Right forelimb (tissue), 1 donor: ENCODE measurements at places on chromosomes 4 and X.
A peak's percentile ranks its signal among the peaks of the same experiment; 100 is the strongest.

DNA sequence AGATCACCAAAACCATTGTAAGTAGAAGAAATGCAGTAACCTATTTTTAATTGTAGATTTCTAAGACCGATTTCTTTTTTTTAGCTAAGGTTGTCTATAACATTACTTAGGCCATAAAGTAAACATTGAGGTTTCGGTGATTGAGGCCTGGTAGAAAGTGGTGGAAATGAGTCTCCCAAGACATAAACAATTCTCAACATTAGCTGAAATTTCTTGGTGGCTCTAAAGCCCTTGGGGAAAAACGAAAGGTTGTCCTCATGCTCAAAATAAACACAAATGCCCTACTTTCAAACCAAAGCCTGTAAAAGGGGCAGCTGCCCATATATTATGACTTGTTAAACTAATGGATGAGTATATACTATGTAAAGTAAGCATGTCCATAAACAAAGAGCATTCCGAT lies 98.8 kb downstream of the SCFD2 start:
- no peak for DNase-seq

GRCh38 chr4:20675786-20676185 lies 24.5 kb upstream of the PACRGL start:
- no peak for DNase-seq

GRCh38 chrX:104742355-104742754 lies 176.4 kb downstream of the IL1RAPL2 start:
- no peak for DNase-seq

DNA sequence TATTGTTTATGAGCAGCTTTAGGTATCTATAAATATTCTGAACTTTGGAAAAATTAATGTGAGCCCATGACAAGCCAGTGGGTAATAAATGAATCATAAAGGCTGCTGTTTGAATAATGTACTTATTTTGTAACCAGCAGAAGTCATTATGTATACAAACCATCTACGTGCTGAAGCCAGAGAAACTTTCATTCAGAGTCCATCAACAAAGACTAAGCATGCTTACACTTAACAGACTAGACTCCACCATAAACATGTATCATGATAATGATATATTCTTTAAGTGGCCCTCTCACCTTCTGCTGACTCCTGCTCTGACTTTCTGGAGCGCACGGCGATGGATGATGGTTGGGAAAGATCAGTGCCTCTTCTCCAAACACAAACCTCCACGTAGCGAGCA lies 72.0 kb downstream of the SMARCA5 start:
- DNase-seq = no peak

DNA sequence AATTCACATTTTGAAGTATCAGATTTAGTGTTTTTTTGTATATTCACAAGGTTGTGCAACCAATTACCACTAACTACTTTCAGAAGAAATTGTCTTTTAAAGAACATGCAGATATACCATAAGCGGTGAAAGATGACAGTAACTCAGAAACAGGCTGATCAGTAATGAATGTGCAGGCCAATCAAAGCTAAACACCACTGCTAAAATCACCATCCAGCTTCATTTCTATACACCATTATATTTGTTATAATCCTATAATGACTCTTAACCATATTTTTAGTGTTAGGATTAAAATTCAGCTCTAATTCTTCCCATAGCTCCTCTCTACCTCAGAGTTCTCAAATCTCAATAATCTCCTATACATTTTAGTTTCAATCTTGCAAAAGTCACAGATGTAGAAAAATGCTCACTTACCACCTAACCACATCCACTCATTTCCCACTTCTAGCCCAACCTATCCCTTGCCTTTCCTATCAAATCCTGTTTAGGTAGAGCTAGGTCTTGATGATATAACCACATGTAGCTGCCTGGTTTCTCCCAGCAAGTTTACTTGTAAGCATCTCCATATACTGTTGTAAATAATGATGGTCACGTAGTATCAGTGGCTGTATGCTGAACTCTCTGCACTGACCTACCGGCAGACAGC lies 16.6 kb downstream of the COQ2 start:
- DNase-seq = no peak

DNA sequence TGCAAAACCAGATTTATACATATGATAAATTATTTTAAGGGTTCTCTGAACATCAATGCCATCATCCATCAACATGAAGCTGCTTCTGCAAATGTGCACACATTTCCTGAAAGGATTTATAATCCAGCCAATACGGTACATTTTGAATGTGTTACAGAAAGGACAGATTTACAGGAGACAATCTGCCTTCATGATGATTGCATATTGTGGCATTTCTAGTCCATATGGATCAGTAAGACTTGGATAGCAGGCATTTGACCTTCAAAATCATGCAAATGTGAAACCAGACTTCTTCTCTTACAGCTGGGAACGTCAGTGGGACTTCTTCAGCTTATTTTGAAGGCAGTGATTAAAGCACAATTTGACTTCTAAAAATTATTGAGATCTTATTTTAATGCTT lies 217.3 kb upstream of the GK2 start:
- no peak for DNase-seq

GRCh38 chr4:41325901-41326300 lies 69.2 kb downstream of the UCHL1 start:
- no peak for DNase-seq

DNA sequence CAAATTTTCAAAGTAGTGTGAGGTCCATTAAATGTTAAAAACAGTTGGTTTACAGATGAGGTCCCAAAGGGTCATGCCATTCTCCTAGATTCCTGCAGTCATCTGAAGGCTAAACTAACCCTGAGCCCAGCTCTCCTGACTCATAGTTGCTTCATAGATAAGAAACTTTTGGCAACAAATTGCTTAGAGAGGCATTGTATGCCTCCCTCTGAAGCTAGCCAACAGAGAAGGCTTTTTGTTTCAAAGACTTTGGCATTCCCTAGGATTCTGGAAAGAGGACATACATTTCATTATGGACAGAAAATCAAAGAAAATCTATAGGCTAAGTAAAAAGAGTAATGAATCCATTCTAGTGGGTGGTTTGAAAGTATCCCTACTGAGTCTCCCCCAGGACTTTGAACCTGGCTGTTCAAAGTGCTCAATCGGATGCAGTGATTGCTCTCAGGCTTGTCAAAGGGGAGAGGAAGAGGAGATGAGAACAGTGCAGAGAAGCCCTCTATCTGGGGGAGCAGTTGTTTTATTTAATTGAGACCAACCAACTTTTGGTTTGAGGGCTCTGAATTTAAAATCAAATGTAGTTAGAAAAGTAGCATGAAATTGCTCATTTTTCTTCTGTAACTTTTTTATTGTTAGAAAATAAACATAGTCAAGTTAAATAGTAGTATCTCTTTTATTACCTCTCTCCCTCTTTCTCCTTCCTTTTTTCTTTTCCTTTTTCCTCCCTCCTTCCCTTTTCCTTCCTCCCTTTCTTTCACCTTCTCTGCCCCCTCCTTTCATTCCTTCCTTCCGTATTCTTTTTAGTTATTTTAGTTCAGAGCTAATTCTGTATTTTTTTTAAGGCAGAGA lies 72.3 kb upstream of the ZNF518B start:
- no peak for DNase-seq

DNA sequence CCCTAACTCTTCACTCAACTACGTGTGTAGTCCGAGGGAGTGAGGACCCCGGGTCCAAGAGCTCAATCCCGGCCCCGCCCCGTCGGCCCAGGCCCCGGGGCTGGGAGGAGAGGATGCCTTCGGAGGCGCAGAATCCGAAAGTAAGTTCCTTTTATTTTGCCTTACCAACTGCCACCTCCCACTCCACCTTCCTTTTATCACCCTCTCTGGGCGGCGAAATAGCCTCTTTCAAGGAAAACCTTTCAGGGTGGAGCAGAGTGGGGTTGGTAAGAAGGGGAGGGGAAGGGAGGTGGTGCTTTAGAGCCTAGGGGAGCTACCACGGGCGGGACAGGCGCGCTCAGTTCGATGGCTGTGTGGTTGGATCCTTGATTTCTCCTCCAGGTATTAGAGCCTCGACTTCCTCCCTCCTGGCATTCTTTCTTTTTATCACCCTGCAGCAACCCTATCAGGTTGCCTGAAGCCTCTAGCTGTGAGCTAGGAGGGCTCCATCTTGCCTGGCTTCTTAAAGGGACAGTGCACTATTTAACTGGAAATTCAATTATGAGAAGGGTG lies 191.2 kb downstream of the RRAGB start:
- DNase-seq = peak; percentile 45

- no peak for DNase-seq
Measured at GRCh38 chr4:100098011-100098545, 92.2 kb downstream of the DDIT4L start.

- peak; percentile 38 for DNase-seq
Measured at GRCh38 chr4:10033191-10033881, 12.0 kb upstream of the SLC2A9 start.

DNA sequence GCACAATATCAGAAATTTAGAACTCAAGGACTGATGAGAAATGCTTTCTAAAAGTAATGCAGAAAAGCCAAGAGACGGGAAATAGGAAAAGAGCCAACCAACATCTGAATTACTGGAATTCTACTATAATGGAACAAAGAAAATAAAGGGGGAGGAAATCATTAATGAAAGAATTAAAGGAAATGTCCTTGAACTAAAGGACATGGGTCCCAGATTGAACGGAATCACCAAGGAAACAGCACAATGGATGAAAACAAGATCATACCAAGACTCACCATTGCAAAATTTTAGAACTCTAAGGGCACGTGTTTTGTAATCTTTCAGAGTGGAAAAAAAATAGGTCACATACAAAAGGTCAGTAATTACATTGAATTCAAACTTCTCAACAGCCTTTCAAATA lies 35.9 kb downstream of the HPGDS start:
- DNase-seq = no peak

- peak; percentile 74 for DNase-seq
Measured at GRCh38 chrX:115233497-115234455, at the start of gene LRCH2. Gene LRCH2, minus strand, starts transcription at chrX:115234096. Its CDS starts 55 bp downstream, at chrX:115234041.

- no peak for DNase-seq
Measured at GRCh38 chr4:150023489-150023888, 54.8 kb upstream of the DCLK2 start.

DNA sequence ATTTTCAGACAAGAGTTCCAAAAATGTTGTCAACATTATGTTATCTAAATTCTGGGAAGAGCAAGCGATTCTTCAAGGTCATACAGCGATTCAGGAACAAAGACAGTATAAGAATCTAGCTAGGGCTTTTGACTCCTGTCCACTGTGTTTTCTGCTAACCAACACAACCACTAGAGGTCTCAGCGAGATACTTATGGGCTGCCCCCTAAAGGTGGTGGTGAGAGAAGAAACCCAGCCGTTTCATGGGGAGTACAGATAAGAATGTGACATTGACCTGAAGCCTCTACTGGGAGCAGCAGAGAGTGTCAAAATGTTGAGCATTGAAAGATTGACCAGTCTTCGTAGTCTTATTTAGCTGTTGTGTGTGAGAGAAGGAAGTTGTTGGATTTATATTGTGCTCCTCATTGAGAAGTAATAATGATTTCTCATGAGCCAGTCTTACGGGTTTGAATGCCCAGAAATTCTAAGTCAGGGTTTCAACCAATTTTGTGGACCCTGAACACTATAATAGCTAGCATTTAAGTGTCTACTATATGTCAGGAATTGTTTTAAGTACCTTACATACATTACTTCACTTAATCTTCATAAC lies 168.3 kb downstream of the SPRY1 start:
- DNase-seq = no peak

- DNase-seq = no peak
Measured at GRCh38 chrX:49793686-49794085, 35.4 kb upstream of the PAGE4 start.

- DNase-seq = no peak
Measured at GRCh38 chr4:96315815-96316214, 475.9 kb downstream of the PDHA2 start.

- DNase-seq = no peak
Measured at GRCh38 chr4:174316546-174316945, 32.8 kb downstream of the CEP44 start.

GRCh38 chrX:72043636-72044035 lies 88.1 kb downstream of the RTL5 start:
- no peak for DNase-seq

DNA sequence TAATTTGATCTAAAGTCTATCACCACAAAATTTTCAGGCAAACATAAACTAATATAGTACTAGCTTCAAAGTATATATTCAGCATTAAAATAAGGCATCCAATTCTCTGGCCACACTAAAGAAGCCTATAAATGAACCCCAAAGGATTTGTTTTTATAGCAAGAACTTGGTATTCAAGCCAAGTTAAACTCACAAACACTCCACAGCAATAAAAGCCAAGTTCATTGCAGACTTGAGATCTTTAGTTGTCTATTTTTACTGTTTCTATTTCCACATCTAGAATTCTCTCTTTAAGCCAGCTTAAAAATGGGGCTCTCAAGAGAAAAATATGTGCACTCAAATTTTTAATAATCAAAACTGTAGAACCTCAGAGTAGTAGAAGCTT lies 51.1 kb downstream of the WDFY3 start:
- no peak for DNase-seq
